Muscle of leg (tissue), 16 donors: ENCODE measurements at places on chromosomes 12 and 14. TPM values are rescaled to one million over a fixed set of nuclear protein-coding genes. Genes with fewer than 3 reads are reported as not detected.
A peak's percentile ranks its signal among the peaks of the same experiment; 100 is the strongest.

Gene AMDHD1
- 0.27 TPM for total RNA-seq

GRCh38 chr14:53310412-53310811 lies 157.3 kb upstream of the DDHD1 start:
- DNase-seq, result no peak
- H3K27me3 ChIP-seq, result no peaks in the 10 kb centered on the region
- no peak overlapping the region for H3K4me3 ChIP-seq
- H3K27ac ChIP-seq, result no peak overlapping the region

- no peaks in the 10 kb centered on the region for H3K27me3 ChIP-seq
- no peaks in the 10 kb centered on the region for H3K4me1 ChIP-seq
- DNase-seq, result peak; percentile 91
These were observed 96.0 kb downstream of the RASSF9 start for GRCh38 chr12:85740186-85740585.

DNA sequence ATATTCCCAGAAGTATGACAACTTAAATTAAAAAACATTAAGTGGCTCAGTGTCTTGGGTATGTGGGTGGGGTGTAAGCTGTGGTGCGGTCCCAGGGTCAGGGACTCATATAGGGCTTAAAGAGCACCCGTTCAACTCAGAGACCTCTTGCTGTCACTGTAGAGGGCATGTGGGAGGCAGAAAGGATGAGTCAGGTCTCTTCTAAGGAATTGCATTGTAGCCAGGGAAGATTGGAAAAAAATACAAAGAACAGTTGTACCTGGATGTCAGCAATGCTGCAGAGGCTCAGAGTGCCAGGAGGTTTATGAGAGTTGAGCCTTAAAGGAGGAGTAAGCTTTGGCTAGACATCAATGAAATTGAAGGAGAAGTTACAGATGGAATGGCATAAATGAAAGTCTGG lies 104.1 kb downstream of the MYRFL start:
- no peaks in the 10 kb centered on the region for H3K27me3 ChIP-seq
- no peak overlapping the region for H3K4me3 ChIP-seq
- H3K27ac ChIP-seq, result no peak overlapping the region
- DNase-seq, result no peak
- peaks cover 5% of the 10 kb centered on the region for H3K4me1 ChIP-seq
- no peaks in the 10 kb centered on the region for H3K36me3 ChIP-seq

GRCh38 chr14:68566075-68566474 lies 226.8 kb downstream of the ZFP36L1 start:
- no peaks in the 10 kb centered on the region for H3K27me3 ChIP-seq
- no peak overlapping the region for H3K4me3 ChIP-seq
- H3K27ac ChIP-seq, result no peak overlapping the region
- H3K36me3 ChIP-seq, result no peaks in the 10 kb centered on the region
- peaks cover 66% of the 10 kb centered on the region for H3K4me1 ChIP-seq
- DNase-seq, result no peak

DNA sequence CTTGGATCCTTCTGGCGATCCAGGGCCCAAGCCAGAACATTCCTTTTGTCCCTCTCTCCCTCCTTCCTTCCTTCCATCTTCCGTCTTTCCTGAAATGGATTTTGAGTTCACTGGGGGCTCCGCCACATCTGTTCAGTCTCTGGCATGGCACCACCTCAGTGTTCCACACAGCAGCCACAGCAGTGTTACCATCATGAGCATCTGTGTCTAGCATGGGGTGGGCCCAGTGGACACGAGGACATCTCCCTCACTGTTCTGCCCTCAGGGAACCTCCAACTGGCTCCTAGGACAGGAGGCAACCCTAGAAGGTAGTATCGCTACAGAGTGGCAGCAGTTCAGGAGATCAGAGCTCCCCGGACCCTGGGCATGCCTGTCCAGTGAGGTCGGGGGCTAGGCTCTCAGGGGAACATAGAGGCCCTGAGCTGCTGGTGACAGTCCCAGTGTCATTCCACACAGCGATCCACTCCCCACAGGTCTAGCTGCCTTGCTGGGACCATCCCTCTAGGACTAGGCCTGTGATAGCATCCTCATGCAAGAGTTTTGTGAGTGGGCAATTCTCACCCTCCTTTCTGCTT lies 59.0 kb downstream of the GALNT16 start:
- no peaks in the 10 kb centered on the region for H3K36me3 ChIP-seq
- no peak overlapping the region for H3K27ac ChIP-seq
- H3K4me1 ChIP-seq, result peaks cover 27% of the 10 kb centered on the region
- H3K4me3 ChIP-seq, result no peak overlapping the region

GRCh38 chr12:125187780-125188741 lies 122.8 kb downstream of the AACS start:
- DNase-seq, result no peak
- peaks cover 21% of the 10 kb centered on the region for H3K4me1 ChIP-seq
- no peak overlapping the region for H3K27ac ChIP-seq
- no peak overlapping the region for H3K4me3 ChIP-seq
